ENCODE measurements at places on chromosomes 11 and 22.

- no peak for DNase-seq
These were observed 345.0 kb downstream of the CADM1 start for GRCh38 chr11:115159207-115159606.

GRCh38 chr11:111937844-111938243 is 701 bp downstream of the DIXDC1 start:
- DNase-seq: no peak

DNA sequence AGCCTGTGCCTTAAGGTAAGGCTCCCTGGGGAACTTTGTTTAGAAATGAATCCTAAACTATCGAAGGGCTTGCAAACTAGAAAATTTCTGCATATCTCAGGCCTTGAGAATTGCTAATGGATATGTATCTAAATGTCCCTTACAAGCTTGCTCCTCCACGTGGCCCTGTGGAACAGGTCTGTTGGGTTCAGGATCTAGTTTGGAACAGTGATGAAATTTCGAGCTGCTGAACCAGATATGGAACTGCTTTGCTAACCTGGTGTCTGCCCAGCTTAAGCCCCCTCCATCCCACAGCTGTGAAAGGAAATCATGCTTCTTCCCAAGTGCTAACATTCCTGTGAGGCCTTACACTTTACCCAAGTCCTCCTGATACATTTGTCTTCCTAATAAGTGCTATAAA is 11.6 kb downstream of the SREBF2 start:
- DNase-seq: no peak

- DNase-seq: no peak
These were observed 603 bp downstream of the ESRRA start for GRCh38 chr11:64305691-64306562.

- DNase-seq: no peak
These were observed 17.6 kb upstream of the PARVA start for GRCh38 chr11:12359761-12360160.

DNA sequence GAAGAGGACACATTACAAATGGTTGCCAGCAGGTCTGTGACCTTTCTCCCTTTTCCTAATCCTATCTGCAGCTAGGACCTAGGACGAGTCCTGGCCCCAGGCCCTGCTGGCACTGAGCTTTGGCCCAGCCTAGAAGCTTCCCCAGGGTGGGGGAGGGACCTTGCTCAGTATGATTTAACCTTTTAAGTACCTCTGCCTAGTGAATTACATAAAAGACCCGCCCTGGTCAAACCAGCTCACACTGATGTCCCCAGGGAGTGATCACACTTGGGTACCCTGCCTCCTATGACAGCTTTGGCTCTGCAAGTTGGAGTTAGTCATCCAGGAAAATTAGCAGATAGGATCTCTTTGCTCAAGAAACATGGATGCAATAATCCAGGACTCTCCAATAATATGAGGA is 21.9 kb downstream of the ASCC2 start:
- DNase-seq: no peak

GRCh38 chr11:107756553-107756952 is 44.7 kb upstream of the SLN start:
- no peak for DNase-seq

DNA sequence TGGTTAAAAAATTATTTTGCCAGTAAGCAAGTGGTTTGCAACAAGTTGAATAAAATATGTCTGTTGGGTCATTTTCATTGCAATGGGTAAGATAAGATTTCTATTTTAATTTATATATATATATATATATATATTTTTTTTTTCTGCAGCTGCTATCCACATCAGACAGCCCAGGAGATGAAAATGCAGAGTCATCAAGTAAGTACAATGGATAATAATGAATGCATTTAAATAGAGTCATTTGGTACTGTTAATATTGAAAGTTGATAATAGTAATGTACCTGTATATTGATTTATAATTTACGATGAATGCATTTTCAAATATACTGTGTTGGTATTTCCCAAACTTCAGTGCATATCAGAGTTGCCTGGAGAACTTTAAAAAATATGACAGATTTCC is 11.5 kb downstream of the BIRC3 start:
- no peak for DNase-seq

GRCh38 chr11:114197799-114198500 is 98.2 kb upstream of the NNMT start:
- DNase-seq: no peak

Measured in NCI-H1417 treated with DMSO at 0.1 percent for 48 hours (cell line).